ENCODE measurements at places on chromosomes 5 and 9.

DNA sequence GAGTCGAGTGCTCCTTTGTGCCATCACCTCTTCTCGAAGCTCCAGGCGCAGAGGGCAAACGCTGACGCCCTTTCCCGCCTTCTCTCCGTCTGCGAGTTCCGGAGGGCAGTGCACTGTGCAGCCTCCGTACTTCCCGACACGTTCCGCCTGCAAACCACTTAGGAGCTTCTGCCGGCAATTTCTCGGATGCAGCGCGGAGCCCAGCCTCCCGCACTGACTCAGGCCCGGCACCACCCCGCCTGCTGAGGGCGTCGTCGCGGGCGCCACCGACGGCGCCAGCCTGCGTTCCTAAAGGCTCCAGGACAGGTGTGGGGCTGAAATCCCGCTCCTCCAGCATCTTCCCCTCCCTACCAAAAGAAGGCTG, 9.3 kb upstream of the TRIM36 start:
- peak; percentile 12 for DNase-seq

DNA sequence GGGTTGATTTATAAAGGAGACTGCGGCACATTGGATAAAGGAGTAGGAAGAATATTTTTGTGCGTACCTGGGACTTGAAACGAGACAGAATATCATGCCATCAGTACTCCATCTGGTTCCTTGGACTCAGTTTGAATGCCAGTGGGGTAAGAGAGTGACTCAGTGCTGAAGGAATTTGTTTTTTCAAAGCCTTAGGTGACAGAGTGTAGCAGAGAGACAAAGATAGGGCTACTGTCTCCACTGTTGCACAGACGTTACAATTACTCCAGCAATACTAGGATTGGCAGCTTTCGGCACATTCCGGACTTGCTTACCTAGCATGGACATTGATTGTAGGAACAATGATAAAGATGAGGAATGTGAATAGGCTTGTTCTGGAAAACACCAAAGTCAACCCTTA, 250.7 kb downstream of the KCTD16 start:
- no peak for DNase-seq

DNA sequence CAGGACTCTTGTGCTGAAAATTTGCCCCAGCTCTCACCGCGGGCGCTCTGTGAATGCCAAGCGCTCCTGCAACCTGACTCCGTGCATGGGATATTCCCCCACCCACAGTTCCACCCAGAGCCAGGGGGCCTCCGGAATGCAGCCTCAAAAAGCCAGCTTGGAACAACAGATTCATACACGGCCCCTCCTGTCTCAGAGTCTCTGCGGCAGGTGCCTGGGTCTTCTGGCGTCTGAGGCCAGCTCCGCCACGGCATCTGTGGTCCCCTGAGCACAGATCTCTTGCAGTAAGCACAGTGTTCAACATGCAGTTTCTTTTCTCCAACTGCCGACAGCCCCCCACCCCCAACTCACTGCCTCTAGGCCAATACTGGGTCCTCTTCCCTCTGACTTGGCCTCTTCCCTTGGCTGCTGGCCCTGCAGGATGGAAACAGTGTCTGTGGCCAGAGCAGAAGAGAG, 355.7 kb upstream of the IRX2 start:
- peak; percentile 21 for DNase-seq

GRCh38 chr9:89528131-89528530, 30.2 kb upstream of the SEMA4D start:
- DNase-seq, result no peak

- DNase-seq, result no peak
Observed at GRCh38 chr9:126872516-126872915, 12.1 kb downstream of the ZBTB34 start.

DNA sequence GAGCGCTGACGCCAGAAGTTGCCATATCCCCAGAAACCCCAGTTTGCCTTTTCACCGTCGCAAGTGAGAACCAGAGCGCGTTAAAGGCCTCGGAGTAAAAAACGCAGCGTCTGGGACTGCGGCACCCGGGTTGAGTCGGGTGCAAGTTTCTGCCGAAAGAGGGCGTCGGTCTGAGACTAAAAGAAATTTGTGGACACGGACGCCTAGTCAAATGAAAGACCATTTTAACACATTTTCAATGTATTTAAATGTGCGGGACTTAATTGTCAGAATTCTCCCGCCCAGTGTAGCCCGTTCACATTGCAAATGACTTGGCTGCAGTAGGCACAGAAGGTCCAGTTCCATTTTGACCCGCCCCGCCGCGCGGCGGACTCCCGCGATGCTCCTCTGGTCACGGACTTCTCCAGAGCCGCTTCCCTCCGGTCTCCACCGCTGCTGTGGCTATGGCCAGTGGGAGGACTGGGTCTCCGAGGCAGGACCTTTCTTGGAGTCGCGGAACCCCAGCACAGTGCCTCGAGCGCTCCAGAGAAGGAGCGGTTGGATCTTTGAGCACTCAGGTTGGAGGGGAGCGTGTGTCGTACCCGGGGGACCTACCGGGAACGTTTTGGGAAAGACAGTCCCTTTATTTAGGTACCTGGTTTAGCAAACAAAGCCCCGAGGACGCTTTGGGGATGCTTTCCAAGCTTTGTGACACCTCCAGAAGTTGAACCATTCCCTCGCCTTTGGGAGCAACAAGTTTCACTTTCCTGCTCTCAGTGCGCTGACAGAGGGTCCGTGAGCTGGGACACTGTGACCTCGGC, 1.2 kb upstream of the NPR3 start:
- peak; percentile 77 for DNase-seq

GRCh38 chr5:94893412-94894135, 275.1 kb downstream of the SLF1 start:
- no peak for DNase-seq

- DNase-seq, result no peak
Observed at GRCh38 chr5:73783828-73784227, 157.8 kb downstream of the ARHGEF28 start.

GRCh38 chr5:149857499-149857898, 87.1 kb downstream of the PDE6A start:
- no peak for DNase-seq

DNA sequence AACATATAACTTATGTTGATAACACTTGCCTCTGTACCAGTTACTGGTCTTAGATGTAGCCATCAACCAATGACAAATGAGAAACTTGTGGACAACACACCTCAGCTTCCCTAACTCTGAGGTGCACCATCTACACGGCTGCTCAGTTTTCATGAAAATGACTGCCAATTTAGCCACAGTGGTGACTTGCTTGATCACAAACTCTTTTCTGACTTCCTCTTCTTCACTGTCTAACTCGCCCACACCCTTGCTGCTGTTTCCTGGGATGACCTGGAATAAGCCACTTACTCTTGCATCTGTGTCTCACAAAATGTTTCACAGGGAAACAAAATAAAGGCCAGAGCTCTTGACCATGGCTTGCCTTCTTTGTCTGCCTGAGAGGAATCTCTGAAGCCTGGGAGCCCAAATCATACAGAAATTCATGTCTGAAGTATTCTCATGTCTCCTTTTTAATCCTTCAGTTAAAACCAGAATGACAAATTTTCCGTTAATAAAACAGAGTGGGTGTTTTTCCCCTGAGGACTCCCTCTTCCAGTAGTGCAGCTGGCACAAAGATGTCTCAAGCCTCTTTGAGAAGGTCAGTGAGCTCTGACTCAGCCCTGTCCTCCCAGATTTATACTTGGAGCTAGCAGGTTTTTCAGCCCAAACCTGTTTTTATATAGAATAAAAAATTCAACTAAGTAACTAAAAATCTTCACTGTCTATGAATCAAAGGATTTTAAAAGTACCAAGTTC, 126.5 kb upstream of the PAM start:
- DNase-seq, result no peak

DNA sequence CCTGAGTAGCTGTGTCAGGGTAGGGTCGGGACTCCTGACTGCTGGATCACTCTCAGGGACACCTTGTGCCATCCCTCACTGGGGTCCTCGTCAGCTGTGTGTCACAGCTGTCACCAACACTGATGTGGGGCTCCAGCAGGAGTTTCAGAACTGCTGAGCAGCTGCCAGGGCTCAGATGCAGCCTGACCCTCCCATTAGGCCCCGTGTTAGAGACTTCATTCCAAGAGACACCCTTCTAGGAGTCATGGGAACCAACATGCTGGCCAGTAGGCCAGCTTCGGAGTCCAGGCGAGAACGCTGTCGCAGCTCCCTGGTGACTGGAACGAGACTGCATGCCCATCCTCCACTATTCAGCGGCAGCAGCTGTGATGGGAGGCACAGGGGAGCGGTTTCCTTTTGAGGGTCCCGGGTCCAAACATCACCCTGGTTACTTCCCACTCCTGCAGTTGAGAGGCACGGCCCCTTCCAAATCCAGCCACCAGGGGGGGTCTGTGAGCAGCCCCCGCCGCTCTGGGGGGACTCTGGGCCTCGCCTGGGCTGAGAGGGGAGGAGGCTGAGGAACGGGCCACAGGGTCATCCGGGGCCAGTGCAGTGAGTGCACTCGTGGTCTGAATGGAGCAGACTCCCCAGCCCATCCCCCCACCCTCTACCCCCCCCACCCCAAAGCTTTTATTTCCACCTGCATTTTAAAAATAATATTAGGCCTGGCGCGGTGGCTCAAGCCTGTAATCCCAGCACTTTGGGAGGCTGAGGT, 12.6 kb upstream of the TCF7 start:
- DNase-seq, result peak; percentile 80

DNA sequence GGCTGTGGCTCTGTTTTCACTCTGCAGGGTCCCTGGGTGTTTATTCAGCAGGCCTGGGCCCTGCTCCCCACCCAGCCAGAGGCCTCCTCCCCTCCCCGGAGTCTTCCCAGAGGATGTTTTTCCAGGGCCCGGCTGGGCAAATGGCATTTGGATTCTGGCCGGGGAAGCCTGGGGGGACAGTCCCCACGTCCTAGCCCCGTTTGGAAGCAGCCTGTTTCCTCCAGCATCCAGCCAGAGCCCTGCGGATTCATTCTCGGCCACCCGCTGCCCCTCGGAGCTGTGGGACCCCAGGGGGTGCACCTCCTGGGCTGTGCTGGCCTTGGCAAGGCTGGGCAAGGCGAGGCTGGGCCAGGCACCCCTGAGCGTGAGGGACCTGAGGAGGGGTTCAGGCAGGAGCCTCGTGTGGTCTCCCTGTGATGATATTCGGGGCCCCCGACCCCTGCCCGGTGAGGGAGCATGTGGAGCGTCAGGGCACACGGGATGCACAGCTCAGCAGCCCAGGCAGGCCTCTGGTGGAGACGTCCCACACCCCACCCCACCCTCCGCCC, 48.8 kb upstream of the EGFL7 start:
- no peak for DNase-seq

DNA sequence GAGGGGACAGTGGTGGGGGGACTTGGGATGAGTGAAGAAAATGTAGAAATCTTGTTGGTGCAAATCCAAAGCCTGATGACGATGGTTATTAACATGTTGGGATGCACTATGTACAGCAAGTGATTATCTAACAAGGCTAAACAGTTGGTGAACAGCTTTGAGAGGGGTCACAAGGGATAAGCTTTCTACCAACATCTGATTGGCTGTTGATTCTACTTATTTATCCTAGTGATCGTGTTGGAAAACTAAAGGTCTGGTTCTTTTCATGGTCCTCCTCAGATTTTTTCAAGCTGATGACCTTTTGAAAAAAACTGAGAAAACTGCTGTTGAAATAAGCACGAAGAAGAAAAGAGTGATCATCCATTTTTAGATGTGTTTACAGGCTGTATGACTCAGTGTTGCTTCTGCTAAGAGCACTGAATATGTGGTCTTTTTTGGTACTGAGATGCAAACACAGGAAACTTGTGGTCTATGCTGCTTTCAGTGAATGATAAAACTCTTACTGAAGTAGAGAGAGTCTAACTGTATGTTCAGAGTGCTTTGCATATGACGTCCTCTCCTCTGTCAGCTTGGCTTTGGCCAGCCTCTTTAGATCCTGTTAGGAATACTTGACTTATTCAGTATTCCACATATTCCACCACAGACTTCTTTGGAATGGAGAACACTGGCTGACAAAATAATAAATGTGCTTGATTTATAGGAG, 174.8 kb downstream of the SLF1 start:
- DNase-seq, result no peak

DNA sequence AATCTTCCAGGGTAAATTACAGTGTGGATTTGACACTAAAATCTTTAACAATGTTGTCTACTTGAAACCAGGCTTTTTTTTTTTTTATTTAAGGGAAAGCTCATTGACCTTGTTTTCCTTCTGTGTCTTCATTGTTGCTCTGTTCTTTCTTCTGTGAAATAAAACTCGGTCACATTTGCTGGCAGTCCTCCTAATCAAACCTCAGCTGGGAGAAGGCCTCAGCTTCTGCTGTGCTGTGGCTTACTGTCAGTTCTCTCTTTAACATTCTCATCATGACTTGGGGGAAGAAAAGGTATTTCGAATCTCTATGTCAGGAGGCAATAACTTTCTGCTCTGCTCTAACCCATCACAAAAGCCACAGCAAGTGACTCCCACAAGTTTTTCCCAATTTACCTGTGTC, 268.9 kb downstream of the ZNF608 start:
- DNase-seq, result no peak

- DNase-seq, result no peak
Observed at GRCh38 chr9:23321049-23321448, 505.0 kb downstream of the ELAVL2 start.

DNA sequence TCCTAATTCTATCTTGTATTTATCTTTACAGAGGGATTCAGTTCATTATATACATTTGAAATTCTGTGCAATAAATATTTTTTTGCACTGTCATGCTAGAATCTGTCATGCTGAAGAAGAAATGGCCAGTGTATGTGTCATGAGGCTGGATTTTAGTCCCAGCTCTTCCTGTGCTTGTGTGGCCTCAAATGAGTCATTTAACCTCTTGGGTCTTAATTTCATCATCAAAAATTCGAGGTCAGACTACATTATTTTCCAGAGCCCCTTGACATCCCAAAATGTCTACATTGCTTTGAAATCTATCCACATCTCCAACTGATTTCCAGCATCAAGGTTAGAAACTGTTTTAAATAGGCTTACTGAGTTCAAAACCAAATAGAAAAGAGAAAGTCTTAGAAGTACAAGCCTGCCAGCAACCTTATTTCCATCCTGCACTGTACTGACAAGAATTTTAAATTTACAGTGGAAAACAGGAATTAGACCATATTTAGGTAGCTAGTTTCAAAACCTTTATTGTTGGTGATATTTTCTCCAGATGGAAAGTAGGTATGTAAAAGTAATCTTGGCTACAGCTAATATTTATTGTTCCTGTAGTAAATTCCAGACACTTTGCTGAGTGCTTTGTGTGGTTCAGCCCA, 96.7 kb upstream of the MAMDC2 start:
- DNase-seq, result no peak

DNA sequence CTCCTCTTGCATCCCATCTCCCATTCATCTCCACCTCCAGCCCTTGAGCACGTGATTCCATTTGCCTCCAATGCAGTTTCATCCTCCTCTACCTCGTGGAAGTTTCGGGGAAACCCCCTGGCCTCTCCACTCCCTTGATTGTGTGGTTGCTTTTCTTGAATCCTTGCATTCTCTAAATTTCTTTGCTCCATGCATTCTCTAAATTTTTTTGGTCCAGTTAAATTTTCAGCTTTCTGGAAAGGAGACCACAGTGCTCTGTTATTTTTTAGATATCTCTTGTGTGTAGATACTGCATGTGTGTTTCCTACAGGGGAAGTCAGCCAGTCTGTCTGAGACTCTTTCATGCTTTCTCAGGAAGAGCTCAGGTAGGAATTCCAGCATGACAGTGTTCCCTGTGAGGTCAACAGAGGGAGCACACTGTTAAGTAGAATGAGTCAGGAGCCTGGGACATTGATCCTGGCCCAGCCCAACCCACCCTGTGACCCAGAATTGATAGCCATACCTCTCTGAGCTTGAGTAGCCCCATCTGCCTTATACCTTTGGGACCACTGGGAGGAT, 52.8 kb downstream of the AMBP start:
- DNase-seq, result no peak
